ENCODE measurements at places on chromosomes 1 and 21. TPM values are rescaled to one million over a fixed set of nuclear protein-coding genes. Genes with fewer than 3 reads are reported as not detected.

Gene DMBX1
- not detected for total RNA-seq

Gene C1orf50
- total RNA-seq, result 22.4 TPM

Gene PFKL
- total RNA-seq, result 115 TPM

Gene NBPF10
- total RNA-seq, result 1.8 TPM

Gene NBPF11
- total RNA-seq, result 30.6 TPM

Gene ERG
- not detected for total RNA-seq

Gene RASAL2
- not detected for total RNA-seq

Gene S100A7
- not detected for total RNA-seq

Gene AADACL3
- total RNA-seq, result not detected

Gene ZMYND12
- 0.41 TPM for total RNA-seq

Gene MYOG
- total RNA-seq, result not detected

Gene BSND
- total RNA-seq, result not detected

Gene CD48
- total RNA-seq, result 272 TPM

Gene HPDL
- total RNA-seq, result 1.5 TPM

DNA sequence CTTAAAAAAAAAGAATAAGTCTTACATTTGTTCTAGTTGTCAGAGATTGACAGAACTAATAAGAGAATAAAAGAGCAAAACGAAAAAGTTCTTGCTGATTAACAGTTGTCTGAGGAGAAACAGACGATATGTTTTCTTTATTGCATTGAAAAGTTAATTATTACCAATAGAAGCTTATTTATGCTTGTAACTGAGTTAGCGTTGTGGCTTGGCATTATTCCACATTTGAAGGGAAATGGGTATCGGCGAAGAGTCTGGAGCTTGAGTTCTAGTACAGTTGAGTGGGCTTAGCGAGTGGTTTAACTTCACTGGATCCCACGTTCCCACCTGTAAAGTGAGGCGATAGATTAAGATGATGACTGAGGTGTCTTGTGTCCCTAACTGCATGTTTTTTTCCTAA is 109.0 kb downstream of the SDCCAG8 start:
- no peak for DNase-seq

- no peak for DNase-seq
Observed at GRCh38 chr1:224251741-224252146, 68.7 kb downstream of the DEGS1 start.

DNA sequence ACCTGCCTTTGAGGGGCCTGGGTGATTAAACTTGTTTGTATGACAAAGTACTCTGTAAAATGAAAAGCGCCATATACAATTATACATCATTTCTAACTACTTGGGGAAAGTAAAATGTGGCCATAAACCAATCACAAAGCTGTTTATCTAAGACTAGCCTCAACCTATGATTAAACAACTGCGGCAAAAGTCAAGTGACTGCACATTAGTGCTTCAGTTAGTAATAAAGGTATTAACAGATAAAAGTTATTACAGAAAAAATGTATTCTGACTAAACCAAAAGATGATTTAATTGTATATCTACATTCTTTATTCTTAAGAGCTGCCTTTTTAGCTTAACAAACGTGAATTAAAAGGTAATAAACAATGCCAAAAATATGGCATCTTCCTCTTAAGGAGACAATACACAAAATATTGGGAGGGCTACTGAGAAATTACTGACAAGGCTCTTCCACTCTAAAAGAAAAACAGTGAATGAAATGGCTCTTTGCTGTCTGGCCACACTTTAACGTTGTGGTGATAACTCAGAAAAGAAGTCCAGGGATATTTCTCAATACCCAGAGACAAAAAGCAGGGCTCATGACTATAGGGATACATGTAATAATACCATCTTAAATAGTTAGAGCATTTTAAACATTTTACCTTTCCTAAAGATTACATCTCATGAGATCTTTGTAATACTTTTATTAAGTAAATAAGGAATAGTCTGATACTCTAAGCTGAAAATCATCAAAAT is 8.6 kb downstream of the ARHGAP29 start:
- no peak for DNase-seq

DNA sequence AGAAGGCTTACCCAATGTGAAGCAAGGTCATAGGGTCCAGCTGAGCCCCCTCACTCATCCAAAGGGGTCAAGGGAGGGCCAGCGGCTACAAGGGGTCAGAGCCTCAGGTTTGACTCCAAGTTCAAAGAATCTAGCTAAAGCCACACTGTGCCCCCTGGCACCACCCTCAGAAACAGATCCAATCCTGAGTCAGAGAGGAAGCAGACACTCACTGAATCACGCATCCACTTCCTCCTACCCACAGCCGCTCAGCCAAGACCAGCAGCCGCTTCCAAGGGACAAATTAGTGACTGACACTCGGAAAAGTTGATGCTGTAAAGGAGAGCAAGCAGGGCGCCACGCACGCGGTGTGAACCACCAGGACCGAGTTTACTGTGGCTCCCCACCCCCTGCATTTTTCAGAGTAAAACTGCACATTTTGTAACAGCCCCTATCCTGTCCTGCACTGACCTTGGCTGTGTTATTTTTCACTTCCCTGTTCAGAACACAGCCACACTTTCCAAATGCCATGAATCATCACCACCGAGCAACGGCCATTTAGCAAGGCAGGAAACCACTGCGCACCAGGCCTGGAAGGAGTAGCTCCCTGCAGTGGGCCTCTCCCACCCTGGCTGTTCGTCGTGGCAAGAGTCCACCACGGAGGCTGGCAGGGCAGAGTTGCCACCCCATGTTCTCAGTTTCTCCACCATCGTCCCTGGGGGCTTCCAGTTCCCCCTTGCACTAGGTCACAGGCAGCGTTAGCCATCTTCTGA is 147.8 kb downstream of the TOMM20 start:
- DNase-seq, result no peak

GRCh38 chr1:21662426-21663247 is 6.5 kb downstream of the RAP1GAP start:
- DNase-seq, result no peak

DNA sequence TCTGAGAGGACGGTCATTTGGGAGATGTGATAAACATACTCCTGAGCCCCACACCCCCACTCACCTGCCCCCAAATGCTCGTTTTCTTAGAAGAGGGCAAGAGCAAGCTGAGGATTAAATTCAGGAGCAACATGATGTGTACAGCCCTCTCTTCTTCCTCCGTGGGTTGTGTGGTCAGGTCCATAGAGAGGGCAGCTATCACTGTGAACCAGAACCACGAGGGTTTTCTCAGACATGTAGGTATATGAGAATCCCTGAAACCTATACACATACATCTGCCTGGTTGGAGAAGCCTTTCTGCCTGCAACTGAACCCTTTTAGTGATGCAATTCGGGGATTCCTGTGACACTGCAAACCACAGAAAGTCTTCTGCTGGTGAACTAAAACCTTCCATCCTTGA is 38.9 kb downstream of the PGM1 start:
- no peak for DNase-seq

- DNase-seq, result no peak
Observed at GRCh38 chr1:88922214-88922613, 30.8 kb upstream of the GTF2B start.

- DNase-seq, result peak; percentile 19
Observed at GRCh38 chr1:228647523-228648444, 87.5 kb upstream of the RHOU start.

DNA sequence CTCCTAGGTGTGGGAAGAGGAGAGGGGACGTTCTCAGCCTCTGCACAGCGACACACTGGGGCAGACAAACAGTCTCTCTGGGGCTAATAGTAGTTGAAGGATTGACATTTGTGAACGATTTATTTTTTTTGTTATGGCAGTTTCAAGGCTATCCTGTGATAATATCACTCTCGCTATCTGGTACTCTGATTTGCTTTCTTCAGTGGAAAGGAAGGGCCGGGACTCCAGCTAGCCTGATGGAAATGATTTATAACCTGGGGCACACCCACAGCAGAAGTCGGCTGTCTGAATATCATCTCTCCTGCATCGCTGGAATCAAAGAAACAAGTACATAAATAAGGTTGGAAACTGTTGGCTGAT is 122.7 kb downstream of the KCNN3 start:
- DNase-seq, result no peak

GRCh38 chr1:223230161-223230881 is 87.3 kb upstream of the TLR5 start:
- DNase-seq, result peak; percentile 47

DNA sequence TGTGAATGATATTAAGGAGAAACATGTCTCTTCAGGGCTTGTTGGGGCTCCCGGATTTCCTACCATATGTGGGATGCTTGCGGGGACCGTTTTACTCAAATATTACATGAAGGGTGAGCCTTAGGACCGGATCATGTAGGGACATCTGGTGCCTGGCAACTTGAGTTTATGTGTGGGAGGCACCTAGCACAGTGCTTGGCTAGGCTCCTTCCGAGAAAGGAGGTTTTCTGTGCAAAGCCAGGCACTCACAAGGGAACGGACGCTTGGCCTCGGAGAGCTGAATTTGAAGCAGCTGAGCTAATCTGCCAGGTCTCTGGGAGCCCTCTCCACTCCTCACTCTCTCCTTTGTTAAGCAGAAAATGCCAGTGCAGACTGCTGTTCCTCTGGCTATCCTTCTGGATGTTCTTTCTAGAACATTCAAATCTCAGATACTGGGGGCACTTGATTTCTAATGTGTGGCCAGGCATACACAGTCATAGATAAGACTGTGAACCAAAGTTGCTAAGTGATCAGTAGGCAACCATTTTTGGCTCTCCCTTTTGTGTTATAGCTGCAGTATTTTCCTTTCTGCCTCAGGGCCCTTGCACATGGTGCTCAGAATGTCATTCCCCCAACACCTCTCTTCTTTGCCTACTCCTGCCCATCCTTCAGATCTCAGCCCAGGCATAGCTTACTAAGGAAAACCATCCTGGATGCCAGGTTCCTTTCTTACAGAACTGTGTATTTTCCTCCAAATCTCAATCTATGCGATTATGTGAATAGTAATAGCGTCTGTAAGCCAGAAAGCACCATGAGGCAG is 216.6 kb upstream of the CSF3R start:
- no peak for DNase-seq

DNA sequence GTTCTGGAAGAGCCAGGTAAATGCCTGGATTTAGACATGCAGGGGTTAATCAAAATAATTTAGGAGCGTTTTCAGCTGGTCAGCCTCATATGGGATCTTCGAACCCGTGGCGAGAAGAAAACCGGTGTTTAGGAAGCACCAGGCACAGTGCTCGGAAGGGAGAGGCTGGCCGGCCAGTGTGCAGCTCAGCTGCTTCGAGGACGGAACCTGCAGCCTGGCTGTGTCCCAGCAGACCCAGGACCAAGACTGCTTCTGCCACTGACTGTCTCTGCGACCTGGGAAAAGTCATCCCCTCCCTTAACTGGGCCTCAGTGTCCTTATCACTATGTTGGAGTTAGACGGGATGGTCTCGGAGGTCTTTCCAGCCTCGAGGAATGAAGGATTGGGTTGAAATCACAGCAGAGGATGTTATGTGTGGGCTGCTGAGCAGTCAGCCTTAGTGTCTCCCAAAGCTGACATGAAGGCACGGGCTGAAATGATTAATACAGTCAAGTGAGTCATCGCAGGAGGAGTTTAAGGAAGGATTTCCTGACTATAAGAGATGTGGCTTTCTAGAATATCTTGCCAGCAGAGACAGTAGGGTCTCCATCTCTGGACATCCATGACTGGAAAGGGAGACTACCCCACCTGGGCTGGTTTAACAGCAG is 20.8 kb downstream of the PPFIA4 start:
- DNase-seq, result no peak

- no peak for DNase-seq
Observed at GRCh38 chr1:46692811-46693770, 21.4 kb downstream of the TEX38 start.

DNA sequence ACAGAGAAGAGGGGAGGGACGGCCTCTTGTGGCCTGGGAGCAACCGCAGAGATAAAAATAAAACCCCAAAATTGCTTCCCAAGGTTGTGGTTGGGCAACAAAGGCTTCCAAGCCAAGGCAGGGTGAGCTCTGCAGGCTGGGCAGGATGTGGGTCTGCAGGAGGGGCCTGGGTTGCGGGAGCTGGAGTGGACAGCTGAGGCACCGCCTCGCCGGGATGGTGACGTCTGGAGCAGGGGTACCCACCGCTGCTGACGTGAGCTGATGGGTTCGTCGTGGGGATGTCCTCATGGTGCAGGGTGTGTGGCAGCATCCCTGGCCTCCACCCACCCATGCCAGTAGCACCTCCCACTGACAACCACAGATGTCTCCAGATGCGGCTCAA is 3.7 kb downstream of the AURKAIP1 start:
- no peak for DNase-seq

DNA sequence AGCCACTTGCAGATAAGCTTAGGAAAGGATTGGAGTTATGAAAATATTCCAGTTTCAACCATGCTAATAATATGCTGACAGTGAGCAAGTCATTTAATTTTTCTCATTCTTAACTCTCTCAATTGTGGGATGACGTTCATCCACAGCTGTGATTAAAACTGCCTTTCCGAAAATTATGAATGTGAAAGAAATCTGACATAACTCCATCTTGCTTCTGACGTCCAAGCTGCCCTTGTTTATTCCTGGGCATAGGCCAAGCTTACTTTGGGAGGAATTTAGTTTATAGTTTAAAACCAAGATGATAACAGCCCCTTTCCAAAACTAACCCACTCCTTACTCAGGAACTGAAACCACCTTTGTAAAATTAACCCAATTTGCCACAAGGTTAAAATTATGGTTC is 11.0 kb upstream of the RGS18 start:
- DNase-seq, result no peak

- DNase-seq, result no peak
Observed at GRCh38 chr1:202501281-202501680, 152.8 kb downstream of the PPP1R12B start.

DNA sequence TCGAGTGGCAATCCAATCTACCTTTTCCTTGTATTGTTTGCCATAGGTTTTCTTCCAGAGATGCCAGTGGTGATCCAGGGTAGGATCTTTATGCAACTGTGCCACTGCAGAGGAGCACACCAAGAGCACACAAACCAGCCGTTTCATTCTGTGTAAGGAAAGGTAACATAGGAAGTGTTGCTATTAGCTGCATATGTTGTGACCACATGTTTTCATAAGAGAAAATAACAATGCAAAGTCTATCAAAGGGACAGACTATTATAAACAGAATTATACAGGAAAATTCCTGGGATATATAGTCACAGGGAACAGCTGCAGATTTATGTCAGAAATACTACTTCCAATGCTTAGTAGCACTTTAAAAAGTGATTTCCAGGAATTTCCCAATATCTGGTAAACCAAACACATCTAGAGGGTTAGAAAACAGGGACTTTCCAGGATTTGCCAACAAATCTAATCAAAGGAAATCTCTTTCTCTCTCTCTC is 919 bp downstream of the CTSS start:
- DNase-seq, result no peak

GRCh38 chr1:59310549-59311250 is 13.8 kb downstream of the FGGY start:
- DNase-seq, result no peak

- no peak for DNase-seq
Observed at GRCh38 chr21:36613059-36613458, 85.9 kb upstream of the SIM2 start.

Data from naive thymus-derived CD8-positive, alpha-beta T cell (primary cell).